ENCODE measurements at places on chromosomes 7 and 10.

DNA sequence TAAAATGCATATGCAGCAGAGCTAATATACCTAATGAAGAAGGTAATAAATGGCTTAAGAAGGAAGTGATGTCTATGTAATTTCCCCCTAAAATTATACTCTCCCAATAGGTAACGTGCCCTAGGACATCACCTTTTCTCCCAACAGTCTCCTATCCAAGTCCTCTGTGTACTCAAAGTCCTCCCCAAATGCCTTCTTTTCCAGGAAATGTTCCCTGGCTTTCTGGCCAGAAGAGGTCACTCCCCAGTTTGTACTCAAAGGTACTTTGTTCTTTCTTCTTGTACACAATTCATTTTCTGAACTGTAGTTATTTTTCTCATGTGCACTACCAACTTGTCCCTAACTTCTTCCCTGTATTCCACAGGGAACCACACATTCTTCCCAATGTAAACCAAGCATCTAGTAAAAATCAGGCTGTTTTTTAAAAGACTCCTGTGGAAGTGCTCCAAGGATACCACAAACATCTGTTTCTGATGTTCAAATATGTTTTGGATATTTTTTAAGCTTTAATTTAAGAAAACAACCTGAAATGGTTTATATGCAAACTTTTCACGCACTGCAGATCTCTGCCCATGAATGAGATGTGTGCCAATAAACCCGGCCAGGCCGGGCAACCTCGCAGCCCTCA lies 262.3 kb upstream of the KLF14 start:
- DNase-seq = no peak

DNA sequence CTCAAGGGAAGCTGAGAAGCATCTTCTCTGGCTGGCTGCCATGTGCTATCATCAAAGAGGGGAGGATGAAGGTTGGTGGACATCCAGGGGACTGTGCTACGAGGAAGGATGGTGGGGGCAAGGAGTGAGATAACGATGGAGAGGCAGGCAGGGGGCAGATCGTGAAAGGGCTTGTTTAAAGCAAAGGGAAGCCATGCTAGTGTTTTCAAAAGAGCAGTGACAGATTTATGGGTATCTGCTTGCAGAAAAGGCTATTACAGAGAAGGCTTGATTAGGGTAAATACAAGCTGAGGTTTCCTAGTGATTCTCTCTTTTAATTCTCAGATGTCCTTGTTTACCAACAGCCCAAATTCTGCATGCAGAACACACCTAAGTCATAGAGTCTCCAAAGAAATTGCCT lies 88.9 kb upstream of the MKX start:
- no peak for DNase-seq

DNA sequence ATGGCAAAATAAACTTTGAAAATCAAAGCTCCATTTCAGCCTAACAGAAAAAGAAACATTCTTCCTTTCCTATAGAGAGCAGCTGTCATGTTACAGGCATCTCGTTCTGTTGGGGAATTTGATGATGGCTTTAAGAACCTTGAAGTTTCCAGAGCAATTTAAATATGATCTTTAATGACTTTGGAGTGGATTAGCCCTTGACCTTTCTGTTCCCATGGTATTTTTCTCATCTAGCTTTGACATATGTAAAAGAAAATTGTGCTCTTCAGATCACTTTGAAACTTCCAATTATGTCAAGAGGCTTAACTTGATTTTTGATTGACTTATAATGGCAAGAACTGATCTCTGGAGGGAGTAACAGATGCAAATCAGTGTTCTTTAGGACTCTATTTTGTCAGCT lies 157.6 kb upstream of the SEMA3E start:
- no peak for DNase-seq

GRCh38 chr10:83075016-83075814 lies 1064.1 kb upstream of the GHITM start:
- DNase-seq = peak; percentile 11

DNA sequence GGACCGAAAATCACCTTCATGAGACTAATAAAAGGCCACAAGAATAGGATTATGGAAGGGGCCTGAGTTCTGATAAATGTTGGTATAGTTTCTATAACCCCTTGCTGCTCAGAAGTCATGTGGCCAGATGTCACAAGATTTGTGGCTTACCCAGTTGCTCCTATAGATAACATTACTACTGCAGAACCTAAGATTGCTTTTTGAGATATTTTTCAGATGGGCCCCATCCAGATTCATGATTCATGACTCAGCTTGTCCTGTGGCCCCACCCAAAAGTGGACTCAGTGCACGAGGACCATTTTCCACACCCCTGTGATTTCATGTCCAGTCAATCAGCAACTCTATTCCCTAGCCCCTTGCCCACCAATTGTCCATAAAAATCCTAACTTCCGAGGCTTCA lies 209.0 kb downstream of the ACTR3B start:
- no peak for DNase-seq

Data from fibroblast of upper back skin (primary cell).